Stimulated activated CD4-positive, alpha-beta T cell treated with anti-CD3 and anti-CD28 coated beads, Interleukin-2, amount 100 ng/mL, for 48 hours (primary cell): ENCODE measurements at places on chromosomes 11 and 22.

GRCh38 chr11:9498457-9499078, 37.8 kb downstream of the ZNF143 start:
- DNase-seq: no peak

- no peak for DNase-seq
Observed at GRCh38 chr11:110891411-110891810, 179.2 kb upstream of the ARHGAP20 start.

DNA sequence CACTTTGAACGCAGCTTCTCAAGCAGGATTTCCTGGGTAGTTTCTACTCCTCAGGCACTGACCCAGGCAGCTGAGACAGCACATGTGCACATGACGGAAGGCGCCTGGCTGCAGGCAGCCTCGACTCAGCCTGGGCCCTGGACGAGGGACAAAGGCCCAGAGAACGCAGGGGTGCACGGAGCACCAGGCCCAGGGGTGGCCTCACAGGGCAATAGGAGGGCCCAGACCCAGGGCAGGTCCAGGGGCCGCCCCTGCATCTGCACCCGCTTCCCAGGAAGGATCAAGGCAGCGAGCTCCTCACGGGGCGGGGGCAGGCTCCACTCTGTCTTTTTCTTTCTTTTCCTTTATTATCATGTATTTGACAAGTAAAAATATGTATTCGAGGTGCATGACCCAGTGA, 208.4 kb downstream of the BRD1 start:
- no peak for DNase-seq

- DNase-seq: peak; percentile 11
Observed at GRCh38 chr11:59918987-59919589, 19.1 kb upstream of the OOSP1 start.

- DNase-seq: no peak
Observed at GRCh38 chr11:16346975-16347374, 9.4 kb downstream of the SOX6 start.

- no peak for DNase-seq
Observed at GRCh38 chr11:112727341-112727841, 233.8 kb upstream of the NCAM1 start.

- no peak for DNase-seq
Observed at GRCh38 chr11:78542007-78542406, 32.7 kb downstream of the NARS2 start.

DNA sequence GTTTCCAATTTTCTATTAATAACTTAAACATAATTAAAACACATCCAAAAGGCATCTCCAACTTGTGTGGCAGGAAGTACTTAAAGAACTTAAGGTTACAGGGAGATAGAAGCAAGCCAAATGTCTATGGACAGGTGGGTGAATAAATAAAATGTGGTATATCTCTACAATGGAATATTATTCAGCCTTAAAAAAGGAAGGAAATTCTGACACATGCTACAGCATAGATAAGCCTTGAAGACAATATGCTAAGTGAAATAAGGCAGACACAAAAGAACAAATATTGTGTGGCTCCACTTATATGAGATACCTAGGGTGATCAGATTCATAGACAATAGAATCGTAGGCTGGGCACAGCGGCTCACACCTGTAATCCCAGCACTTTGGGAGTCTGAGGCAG, 109.6 kb downstream of the WT1 start:
- DNase-seq: no peak

GRCh38 chr11:100705447-100705846, 18.4 kb downstream of the ARHGAP42 start:
- DNase-seq: no peak

DNA sequence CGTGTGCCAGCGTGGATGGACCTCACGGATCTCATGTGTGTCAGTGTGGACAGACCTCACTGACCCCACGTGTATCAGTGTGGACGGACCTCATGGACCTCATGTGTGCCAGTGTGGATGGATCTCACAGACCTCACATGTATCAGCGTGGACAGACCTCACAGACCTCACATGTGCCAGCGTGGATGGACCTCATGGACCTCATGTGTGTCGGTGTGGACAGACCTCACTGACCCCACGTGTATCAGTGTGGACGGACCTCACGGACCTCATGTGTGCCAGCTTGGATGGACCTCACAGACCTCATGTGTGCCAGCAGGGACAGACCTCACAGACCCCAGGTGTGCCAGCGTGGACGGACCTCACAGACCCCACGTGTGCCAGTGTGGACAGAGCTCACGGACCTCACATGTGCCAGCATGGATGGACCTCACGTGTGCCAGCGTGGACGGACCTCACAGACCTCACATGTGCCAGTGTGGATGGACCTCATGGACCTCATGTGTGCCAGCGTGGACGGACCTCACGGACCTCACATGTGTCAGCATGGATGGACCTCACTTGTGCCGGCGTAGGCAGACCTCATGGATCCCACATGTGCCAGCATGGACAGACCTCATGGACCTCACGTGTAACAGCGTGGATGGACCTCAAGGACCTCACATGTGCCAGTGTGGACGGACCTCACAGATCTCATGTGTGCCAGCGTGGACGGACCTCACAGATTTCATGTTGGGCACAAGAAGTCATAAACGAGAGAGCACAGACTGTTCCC, 18.2 kb downstream of the TTLL8 start:
- no peak for DNase-seq

DNA sequence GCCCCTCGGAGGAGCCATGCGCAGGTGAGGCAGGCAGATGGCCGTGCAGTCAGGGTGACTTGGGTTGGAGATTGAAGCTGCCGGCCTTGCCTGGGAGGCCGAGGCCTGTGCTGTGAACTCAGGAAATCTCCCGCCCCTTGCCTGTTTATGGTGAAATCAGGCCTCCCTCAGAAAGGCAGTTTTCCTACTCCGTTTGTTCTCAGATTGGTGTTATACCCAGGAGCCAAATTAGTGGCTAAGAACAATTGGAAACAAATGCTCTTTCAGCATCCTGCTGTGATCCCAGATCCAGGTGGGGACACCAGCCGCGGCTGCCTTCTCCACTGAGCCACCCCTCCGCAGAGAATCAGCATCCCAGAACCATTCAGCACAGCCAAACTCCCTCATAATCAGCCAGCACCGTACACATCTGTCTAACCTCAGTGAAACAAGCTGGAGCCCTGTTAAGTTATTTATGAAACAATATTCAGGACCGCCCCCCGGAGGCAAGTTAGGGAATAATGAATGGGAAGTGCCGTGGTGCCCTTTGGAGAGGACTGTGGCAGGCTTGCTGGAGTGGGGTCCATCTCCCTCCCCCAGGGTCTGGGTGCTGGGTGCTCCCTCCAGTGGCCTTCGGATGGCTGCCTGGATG, 60.0 kb downstream of the PKNOX2 start:
- no peak for DNase-seq

- no peak for DNase-seq
Observed at GRCh38 chr22:21044931-21045584, 688 bp upstream of the LRRC74B start.

- DNase-seq: no peak
Observed at GRCh38 chr11:83056204-83056603, 15.5 kb downstream of the RAB30 start.

- no peak for DNase-seq
Observed at GRCh38 chr11:57499983-57500461, 15.5 kb downstream of the SLC43A1 start.

- DNase-seq: no peak
Observed at GRCh38 chr11:34928960-34929680, 12.7 kb downstream of the PDHX start.

- DNase-seq: no peak
Observed at GRCh38 chr11:101583251-101584128, at the start of gene TRPC6. TRPC6 (minus strand) TSS chr11:101584007; CDS start chr11:101583503, 504 bp downstream.

- no peak for DNase-seq
Observed at GRCh38 chr22:37739611-37740049, 42.8 kb downstream of the TRIOBP start.

DNA sequence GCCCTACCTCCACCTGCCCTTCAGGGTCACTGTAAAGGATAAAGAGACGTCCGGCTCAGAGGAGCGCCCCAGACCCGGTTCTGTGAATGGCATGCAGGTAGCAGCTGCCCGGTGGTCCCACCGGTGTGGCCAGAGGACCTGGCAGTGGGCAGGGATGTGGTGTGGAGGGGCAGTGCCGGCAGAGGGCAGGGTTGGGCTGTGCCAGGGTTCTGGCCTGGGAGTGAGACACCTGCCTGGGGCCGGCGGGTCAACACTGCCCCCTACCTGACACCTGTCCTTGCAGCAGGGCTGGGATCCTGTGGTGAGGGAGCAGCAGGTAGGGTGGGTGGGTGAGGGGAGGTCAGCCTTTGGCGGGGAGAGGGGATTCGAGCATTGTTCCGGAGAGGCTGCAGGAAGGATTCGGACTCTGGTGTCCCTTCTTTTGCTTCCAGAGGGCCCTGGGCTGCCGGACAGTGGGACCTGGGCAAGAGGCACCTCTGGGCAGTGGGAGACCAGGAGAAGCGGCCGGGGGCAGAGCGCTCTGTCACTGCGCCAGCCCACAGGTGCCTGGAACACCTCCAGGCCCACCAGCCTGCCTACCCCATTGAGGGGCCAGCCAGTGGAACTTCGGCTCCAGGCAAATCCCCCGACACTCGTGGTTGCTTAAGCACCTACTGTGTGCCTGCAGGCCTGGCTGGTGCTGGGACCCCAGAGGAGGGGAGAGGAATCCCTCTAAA, 1.6 kb upstream of the PHLDA2 start:
- DNase-seq: peak; percentile 32

DNA sequence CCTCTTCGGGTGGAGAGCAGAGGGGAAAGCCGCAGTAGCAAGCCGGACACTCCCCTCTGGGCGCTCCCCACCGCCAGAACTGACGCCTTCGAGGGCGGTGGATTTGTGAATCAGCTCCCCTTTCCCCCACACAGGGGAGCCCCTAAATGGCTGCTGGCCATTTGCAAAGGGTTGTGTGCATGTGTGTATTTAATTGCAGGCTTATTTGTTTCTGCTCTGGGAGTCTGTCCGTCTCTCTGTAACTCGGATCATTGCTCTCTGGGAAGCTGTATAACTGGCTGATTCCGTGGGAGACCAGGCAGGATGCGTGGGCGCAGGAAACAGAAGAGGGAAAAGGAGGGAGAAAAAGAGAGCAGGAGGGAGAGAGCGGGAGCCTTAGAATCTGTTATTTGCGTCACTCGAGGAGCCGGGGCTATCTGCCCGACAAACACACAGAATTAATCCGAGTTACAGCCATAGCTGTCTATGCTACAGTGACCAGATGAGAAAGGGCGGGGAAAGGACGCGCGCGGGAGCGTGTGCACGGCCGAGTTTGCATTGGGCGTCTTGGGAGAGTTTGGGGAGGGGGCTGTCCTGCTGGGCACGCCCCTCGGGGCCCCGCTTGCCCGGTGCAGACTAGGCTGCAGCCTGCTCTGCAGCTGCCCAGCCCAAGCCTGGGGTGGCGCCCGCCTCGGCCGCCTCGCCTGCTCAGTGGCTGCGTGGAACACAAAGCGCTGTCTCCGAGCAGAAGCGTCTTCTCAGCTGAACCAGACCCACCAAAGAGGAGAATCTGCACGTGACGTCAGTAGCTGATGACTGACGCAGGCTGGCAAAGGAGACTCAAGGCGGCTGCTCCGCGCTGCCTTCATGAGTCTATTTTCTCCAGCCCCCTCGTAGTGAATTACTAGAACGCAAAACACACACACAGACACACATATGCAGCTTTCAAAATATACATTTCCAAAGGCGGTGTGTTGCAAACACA, 105.3 kb upstream of the HSD17B12 start:
- no peak for DNase-seq

GRCh38 chr11:25970726-25971508, 361.0 kb upstream of the ANO3 start:
- no peak for DNase-seq

DNA sequence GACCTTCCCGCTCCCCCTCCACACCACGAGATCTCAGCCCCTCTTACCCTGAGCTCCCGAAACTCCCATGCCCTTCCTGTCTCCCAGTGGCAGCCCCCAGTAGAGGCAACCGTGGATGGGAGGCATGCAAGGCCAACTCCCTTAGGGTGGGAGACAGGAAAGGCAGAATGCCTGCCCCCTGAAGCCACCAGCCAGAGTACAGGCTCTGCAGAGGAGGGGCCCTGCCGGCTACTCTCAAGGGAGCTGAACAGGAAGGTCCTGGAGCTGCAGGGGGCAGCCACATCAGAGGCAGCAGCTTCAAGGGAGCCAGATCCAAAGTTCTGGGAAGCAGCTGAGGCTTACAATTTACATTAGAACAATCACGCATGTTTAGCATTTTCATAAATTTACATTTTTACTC, 38.3 kb downstream of the PDE2A start:
- DNase-seq: no peak

DNA sequence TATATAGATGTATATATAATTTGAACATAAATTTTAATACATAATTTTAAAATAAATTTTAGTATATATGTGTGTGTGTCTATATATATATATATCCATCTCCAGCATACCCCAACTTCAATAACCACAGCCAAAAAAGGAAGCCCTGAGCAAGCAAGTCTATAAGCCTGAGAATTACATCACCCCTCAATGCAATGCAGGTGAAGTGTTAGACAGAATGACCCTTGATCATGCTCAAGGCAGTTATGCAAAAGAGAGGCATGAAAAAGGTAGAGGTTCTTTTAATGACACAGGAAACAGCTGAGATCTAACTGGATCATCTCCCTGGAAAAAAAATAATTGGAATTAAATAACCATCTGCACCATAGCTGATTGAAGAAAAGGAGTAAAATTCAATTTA, 557.9 kb upstream of the ANO5 start:
- no peak for DNase-seq

DNA sequence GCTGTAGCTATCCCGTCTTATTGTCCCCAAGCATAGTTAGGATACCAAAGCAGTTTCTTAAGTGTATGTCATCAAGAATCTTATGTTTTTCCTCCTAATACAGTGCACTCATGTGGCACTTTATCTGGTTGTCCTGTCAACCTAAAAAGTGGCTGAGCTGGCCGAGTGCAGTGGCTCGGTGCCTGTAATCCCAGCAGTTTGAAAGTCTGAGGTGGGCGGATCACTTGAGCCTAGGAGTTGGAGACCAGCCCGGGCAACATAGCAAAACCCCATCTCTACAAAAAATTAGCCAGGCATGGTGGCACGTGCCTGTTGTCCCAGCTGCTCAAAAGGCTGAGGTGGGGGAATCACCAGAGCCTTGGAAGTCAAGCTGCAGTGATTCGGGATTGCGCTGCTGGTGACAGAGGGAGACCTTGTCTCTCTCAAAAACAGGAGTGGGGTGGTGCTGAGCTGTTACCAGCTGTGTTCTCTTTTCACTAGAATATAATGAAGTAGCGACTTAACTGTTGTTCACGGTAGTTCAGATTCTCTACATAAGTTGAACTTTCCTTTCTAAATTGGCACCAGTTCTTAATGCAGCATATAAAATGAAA, 48.1 kb downstream of the EP300 start:
- no peak for DNase-seq

DNA sequence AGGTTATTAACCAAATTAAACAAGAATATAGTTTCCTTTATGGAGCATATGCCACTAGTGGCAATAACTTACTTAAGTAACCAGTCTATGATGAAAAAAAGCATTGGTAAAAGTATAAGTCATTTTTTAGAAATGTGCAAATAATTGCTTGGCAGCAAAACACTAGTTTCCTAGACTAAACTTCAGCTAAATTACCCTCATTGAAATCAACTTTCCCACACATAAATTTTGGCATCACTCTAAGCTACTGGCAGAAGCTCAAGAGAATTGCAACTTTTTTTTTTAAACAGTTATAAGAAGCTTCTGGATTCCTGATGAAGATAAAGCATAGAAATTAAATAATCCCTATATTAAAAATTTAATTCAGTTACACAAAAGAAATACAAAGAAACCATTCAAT, 12.5 kb downstream of the CCDC34 start:
- DNase-seq: no peak

GRCh38 chr11:794013-794765, 3.9 kb downstream of the SLC25A22 start:
- DNase-seq: no peak

- no peak for DNase-seq
Observed at GRCh38 chr11:112689851-112690250, 271.4 kb upstream of the NCAM1 start.

GRCh38 chr11:64438986-64439771, 80.2 kb downstream of the RPS6KA4 start:
- no peak for DNase-seq
